H4 (cell line): ENCODE measurements at places on chromosomes 1 and 21. TPM values are rescaled to one million over a fixed set of nuclear protein-coding genes. Genes with fewer than 3 reads are reported as not detected.

FOXD2 gene
- total RNA-seq = 0.52 and 1.5 TPM in 2 replicates

TNFSF18 gene
- total RNA-seq = 0.29 and 0.79 TPM in 2 replicates

C1orf185 gene
- total RNA-seq = not detected in 2 replicates

GRCh38 chr1:164771619-164772361, 212.8 kb downstream of the PBX1 start:
- DNase-seq = peak; percentile 53

GRCh38 chr1:193069748-193070385, 10.5 kb downstream of the RO60 start:
- DNase-seq = peak; percentile 29

DNA sequence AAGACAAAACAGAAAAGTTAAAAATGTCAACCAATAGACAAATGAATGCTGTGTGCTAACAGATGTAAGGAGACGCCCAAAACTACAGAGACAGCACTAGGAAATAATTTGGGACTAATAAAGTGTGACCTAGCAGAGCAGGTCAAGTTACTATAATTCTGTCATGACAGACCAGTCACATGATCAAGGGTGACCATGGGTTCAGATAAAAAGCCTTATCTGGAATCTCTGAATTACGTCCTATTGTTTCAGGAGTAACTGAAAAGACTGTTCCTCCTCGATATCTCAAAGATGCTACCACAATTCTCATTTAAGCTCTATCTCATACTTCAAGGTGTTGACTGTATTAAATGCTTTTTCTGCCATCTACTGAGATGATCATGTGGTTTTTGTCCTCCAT, 31.6 kb downstream of the PARP1 start:
- no peak for DNase-seq

- no peak for DNase-seq
These were observed 2.4 kb downstream of the RAB7B start for GRCh38 chr1:206000641-206001339.

GRCh38 chr1:38529946-38530345, 329.6 kb downstream of the RRAGC start:
- no peak for DNase-seq

DNA sequence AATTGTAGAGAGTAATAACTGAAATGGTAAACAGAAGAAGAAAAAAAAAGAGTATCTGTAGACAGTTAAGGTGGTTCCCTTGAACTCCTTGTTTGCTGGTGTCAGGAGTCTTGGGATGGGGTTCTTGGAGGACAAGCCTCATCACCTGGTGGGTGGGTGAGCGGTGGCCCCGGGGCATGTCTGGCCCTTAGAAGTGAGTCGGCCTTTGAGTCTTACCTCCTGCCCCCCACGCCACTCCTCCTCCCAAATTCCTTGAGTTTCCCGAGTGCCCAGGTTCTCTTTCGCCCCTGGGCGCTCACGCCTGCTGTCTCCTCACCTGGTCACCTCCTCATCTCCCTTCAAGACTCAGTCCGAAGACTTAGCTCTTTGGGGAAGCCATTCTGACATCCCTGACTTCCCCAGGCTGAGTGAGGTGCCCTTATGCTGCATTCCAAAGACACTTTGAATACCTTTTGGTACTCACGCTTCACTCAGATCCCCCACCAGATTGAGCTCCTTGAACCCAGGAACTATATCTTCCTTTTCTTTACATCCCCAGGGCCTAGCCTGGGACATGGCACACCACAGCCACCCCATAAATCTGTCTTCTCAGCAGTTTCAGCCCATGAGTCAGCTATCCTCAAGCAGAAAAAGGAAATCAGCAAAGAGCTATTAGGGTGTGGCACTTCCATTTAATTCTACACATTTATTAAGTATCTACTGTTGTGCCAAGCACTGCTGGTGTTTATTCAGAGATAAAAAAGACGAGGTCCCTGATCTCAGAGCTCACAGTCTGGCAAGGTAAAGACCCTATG, 13.5 kb upstream of the IKBKE start:
- DNase-seq = no peak

GRCh38 chr1:59985911-59986515, 59.4 kb upstream of the CYP2J2 start:
- no peak for DNase-seq

DNA sequence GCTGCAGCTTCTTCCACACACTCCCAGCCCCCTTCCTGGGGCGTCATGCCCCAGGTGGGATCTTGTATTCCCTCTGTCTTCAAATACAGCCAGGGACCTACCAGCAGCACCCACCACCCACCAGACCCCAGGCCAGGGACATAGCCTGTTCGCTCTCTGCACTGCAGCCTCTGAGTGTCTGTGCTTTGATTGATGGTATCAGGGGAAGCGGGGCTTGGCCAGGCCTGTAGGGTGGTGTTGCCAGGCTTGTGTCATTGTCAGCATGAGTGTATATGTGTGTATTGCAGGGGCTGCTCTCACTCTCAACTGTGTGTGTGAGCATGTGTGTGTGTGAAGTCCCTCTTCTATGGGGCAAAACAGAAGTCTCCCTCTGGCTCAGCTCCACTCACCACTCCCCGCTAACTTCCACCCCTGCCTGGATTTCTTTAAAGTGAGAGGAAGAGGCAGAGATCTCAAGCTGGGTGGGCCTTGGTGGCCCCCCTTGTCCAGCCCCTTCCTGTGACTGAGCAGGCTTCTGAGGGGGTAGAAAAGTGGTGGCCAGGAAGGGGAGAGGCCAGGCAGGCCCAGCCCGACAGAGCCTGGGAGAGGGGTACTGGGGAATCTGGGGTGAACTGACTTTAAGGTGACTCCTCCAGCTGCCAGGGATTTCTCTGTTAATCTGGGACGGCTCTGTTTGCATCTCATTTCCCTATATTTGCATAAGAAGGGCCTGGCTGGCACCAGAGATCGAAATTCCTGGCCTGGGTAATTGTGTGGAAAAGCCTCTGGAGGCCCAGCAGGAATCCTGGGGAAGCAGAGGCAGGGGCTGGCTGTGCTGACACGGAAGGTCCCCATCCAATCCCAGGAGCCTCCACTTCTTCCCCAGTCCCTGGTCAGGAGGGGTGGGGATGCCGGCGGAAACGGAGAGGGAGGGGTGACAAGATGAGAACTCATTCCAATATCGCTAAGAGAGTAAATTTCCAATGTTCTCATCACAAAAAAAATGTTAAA, 18.6 kb upstream of the ADGRB2 start:
- DNase-seq = no peak

DNA sequence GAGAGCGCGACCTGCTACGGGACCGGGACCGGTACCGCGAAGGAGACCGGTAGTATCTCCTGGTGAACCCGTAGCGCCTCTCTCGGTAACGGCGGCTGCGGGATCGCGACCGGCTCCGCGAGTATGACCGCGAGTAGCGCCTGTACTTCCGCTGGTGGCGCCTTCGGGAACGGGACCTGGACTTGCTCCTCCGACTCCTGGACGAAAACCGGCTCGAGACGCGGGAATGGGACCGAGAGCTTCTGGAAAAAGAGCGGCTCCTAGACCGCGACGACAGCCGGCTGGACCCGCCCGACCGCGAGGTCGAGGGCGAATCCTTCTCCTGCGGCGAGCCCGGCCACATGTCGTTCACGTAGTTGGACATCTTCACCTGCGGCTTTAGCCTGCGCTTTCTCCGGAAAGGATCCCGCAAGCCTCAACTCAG, 642 bp downstream of the RSRP1 start:
- DNase-seq = no peak
